Pons (tissue), 1 donor: ENCODE measurements at places on chromosomes 3 and 15.

DNA sequence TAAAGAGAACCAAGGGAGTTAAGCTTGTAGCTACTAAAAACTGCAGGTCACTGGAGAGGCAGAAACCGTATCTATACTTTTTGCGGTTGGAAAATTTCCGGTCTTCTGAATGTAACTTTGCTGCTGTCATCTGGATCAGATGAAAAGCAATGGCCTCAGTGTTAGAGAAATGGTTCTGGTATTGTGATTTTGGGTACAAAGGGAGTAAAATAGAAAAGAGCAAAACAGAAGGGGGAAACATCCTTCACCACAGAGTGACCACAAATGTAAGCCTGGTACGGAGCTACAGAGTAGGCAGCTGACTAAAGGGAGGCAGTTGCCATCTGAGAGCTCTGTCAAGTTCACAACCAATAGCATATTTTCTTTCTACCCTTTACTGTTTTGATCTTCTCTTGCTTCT, 5.6 kb downstream of the CD96 start:
- DNase-seq = no peak

GRCh38 chr3:77081240-77081661, 41.4 kb downstream of the ROBO2 start:
- peak; percentile 6 for DNase-seq

- no peak for DNase-seq
Measured at GRCh38 chr15:54829821-54830220, 366.9 kb downstream of the RSL24D1 start.

DNA sequence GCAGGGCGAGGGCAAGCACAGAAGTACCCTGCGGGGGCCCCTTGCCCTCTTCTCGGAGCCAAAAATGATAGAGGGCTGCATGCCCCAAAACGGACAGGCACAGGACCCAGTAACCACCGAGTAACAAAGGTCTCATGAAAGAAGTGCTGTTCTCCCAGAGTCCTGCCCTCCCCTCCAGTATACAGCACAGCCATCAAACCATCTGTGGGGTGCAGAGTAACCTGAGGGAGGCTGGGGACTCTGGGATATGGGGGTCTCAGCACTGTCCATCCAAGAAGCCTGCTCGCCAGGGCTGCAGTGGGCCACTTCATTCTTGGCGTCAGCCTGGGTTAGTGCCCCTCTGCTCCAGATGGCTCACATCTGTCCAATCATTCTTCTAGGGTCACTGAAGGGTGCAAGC, 6.1 kb downstream of the ULK3 start:
- no peak for DNase-seq

DNA sequence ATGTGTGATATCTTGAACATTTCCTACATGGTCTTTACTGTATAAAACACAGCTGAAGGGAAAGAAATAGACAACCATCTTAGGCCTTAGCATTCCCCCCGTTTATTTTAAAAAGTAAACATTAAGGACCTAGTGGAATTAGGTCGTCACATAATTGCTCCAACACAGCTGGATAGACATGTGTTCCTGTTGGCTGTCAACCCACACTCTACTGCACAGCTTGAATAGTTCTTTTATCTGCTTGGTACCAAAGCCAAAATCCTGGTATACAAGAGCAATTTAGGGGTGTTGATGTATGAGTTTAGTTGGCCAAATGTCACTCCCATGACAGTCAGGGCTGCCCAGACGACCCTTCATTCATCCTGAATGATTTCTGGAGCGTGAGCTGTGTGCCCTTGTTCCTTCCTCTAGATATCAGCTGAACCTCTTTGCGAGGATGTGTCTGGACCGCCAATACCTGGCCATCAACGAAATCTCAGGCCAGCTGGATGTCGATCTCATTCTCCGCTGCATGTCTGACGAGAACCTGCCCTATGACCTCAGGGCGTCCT, 179.7 kb downstream of the ITPR1 start:
- no peak for DNase-seq

- DNase-seq = no peak
Measured at GRCh38 chr3:21326704-21327475, 424.1 kb downstream of the ZNF385D start.

DNA sequence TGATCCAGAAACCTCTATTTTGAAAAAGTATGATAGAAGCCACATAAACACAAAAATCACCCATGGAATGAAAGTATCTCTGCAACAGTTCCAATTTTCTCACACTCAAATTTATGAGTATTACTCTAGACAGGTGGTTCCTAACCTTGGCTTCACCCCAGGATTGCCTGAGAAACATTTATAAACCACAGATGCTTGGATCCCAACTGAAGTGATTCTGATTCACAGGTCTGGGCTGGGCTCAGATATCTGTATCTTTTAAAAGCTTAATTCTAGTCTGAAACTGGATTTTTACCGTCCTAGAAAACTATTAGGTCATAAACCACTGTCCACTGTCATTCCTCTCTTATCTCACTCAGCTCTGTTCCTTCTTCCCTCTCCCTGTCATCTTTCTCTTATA, 7.4 kb upstream of the SST start:
- no peak for DNase-seq

- peak; percentile 3 for DNase-seq
Measured at GRCh38 chr15:87082581-87082980, 1002.9 kb downstream of the AGBL1 start.

DNA sequence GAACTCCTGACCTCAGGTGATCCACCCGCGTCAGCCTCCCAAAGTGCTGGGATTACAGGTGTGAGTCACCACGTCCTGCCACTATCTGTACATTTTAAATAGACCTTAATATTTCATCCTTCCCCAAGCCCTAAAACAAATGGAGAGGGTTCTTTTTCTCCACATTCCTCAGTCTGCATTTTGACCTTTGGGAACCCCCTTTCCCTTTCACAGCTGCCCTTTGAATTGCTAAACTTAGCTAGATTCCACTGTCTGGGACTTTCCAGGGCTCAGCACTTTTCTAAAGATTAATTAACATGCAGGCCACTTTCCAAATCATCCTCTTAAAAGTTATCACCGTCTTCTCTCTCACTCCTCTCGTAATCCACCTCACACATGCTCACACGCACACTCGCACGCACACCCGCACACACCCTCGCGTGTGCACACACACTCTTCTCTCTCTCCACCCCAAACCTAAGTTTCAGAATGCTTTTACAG, 124.2 kb downstream of the TMCO5A start:
- DNase-seq = no peak

- DNase-seq = no peak
Measured at GRCh38 chr3:69137005-69137404, 14.6 kb upstream of the LMOD3 start.

DNA sequence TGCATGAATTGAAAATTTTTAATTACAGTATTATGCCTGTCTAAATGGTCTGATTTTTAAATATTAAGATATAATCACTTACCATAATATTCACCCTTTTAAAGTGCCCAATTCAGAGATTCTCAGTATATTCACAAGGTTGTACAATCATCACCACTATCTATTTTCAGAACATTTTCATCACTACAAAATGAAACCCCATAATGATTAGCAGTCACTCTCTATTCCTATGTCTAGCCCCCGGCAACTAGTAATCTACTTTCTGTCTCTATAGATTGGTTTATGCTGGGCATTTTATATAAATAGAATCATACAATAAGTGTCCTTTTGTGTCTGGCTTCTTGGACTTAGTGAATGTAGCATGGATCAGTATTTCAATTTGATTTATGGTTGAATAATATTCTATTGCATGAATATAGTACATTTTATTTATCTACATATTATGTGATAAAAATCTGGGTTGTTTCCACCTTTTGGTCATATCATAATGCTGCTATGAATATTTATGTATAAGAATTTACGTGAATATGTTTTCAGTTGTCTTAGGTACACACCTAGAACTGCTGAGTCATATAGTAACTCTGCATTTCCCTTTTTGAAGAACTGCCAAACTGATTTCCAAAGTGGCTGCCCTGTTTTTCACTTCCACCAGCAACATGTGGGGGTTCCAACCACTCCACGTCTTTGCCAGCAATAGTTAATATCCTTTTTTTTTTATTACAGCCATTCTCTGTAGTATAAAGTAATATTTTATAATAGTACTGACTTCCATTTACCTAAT, 485.7 kb upstream of the ZNF385D start:
- DNase-seq = no peak
